ENCODE measurements at places on chromosomes 7 and 10.

DNA sequence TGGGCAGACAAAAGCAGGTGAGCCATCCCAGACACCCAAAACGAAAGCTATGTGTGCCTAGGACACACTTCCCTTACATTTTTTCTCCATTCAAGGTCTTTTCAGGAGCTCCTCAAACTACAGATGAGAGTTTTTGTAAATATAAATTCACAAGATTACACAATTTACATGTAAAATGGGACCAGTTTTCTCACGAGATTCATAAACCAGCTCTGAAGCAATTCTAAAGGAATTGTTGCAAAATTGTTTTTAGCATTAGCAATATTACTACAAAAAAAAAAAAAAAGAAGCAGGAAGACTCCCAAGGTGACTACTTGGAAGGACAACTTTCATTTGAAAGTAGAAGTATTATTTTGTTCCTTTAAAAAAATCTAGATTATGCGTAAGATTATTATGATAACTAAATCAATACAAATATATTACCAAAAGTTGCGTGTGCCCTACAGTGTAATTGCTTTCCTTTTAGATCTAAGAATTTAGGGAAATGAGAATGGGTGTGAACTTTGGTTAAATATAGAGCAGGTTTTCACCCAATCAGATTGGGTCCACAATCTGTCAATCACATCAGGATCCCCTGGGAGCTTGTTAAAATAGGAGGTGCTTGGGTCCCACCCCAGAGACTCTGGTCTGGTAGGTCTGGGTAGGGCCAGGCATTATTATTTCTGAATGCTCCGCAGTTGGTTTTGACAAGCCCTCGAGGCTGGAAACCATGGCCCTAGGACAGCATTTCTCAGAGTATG lies 72.2 kb downstream of the TBXAS1 start:
- H3K36me3 ChIP-seq = no peaks in the 10 kb centered on the region
- no peaks in the 10 kb centered on the region for H3K4me1 ChIP-seq
- H3K4me3 ChIP-seq = no peak overlapping the region
- H3K27ac ChIP-seq = no peak overlapping the region
- DNase-seq = no peak
- H3K27me3 ChIP-seq = peaks cover 15% of the 10 kb centered on the region

- no peak overlapping the region for H3K27ac ChIP-seq
- H3K27me3 ChIP-seq = no peaks in the 10 kb centered on the region
- no peak overlapping the region for H3K4me3 ChIP-seq
Measured at GRCh38 chr7:50939021-50939420, 156.3 kb upstream of the GRB10 start.

DNA sequence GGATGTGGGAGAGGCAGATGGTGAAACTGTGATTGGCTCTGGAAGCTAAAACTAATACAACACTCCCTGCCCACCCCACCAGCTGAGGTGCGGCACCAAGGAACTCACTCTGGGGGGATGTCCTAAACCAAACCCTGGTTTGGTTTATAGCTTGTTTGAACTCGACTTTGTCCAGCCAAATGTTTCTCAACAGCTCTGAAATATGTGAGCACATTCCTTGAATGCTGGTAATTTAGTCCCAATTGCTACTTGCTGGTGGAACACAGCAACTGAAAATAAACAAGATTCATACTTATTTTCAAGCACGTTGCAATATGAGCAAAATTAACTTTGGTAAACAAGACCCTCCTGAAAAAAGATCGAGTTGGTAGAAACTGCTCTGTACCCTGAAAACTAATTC lies 39.7 kb upstream of the CARD11 start:
- no peaks in the 10 kb centered on the region for H3K36me3 ChIP-seq
- H3K27me3 ChIP-seq = peaks cover 12% of the 10 kb centered on the region
- no peak for DNase-seq
- peaks cover 16% of the 10 kb centered on the region for H3K4me1 ChIP-seq
- no peak overlapping the region for H3K27ac ChIP-seq

- H3K27me3 ChIP-seq = no peaks in the 10 kb centered on the region
- no peak overlapping the region for H3K27ac ChIP-seq
- no peaks in the 10 kb centered on the region for H3K4me1 ChIP-seq
- H3K36me3 ChIP-seq = no peaks in the 10 kb centered on the region
- DNase-seq = no peak
Measured at GRCh38 chr7:115054478-115055065, 132.7 kb downstream of the MDFIC start.

DNA sequence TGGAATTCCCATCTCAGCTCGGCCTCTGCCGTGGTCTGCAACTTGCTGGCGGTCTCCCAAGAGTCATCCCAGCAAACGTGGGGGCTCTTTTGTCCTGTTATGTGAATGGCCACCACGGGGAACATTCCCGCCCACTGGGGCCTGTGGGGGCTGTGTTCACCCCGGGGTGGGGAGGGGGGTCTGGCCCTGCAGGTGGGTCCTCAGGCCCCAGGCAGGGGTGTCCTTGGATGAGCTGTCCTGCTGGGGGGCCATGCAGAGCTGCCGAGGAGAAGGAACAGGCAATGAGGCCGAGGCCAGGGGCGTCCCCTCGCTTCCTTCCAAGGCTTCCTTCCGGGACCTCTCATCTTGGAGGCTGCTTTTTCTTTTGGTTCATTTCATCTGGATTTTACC lies 24.4 kb upstream of the PITRM1 start:
- no peak overlapping the region for H3K27ac ChIP-seq
- H3K36me3 ChIP-seq = no peaks in the 10 kb centered on the region
- no peak overlapping the region for H3K4me3 ChIP-seq
- peaks cover 17% of the 10 kb centered on the region for H3K27me3 ChIP-seq

- no peaks in the 10 kb centered on the region for H3K36me3 ChIP-seq
- no peak for DNase-seq
- H3K4me1 ChIP-seq = peaks cover 8% of the 10 kb centered on the region
- H3K4me3 ChIP-seq = no peak overlapping the region
- no peak overlapping the region for H3K27ac ChIP-seq
Measured at GRCh38 chr10:108358912-108359311, 1194.4 kb upstream of the SORCS1 start.

- no peak for DNase-seq
- no peak overlapping the region for H3K4me3 ChIP-seq
- no peaks in the 10 kb centered on the region for H3K36me3 ChIP-seq
- no peak overlapping the region for H3K27ac ChIP-seq
- no peaks in the 10 kb centered on the region for H3K4me1 ChIP-seq
Measured at GRCh38 chr7:156577645-156578577, 62.7 kb upstream of the RNF32 start.

DNA sequence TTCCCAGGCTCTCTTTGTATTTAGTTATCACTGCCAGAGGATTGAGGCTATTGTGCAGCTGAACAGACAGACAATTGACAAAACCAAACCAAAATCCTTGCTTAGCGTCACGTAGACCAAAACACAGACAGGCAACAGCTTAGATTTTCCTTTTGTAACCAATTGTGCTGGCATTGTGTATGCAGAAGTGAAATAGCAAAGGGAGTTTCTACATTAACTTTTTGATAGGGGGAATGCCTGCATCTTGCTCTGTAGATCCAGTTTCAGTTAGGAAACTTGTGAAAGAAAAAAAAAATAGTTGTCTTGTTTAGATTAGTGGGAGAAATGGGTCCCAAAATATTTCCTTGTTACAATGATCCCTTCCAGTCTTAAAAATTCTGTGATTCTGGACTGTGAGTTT lies 333.8 kb downstream of the BBS9 start:
- no peak overlapping the region for H3K4me3 ChIP-seq
- no peaks in the 10 kb centered on the region for H3K36me3 ChIP-seq
- H3K27ac ChIP-seq = no peak overlapping the region
- no peaks in the 10 kb centered on the region for H3K27me3 ChIP-seq

DNA sequence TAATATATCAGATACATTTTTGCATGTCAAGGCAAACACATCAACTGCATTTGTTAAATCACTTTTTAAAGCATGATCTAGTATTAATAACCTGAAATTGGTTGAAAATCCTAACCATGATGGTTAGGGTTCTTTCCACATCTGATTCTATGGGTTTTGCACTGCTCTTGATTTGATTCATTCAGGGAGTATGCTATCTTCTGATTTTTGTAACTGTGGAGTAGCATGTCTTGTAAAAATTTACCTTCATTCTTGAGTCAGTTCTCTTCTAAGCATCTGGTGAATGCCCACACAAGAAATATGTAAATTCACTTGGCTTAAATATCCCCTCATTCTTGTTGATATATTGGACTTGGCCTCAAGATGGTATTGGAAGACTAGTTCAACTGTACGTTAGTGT lies 178.7 kb downstream of the KLF6 start:
- H3K27ac ChIP-seq = no peak overlapping the region
- H3K36me3 ChIP-seq = peaks cover 4% of the 10 kb centered on the region
- no peaks in the 10 kb centered on the region for H3K4me1 ChIP-seq
- H3K27me3 ChIP-seq = peaks cover 3% of the 10 kb centered on the region
- no peak overlapping the region for H3K4me3 ChIP-seq

- no peak for DNase-seq
- no peaks in the 10 kb centered on the region for H3K27me3 ChIP-seq
- H3K4me3 ChIP-seq = no peak overlapping the region
Measured at GRCh38 chr7:24786306-24786705, 29.0 kb upstream of the GSDME start.

GRCh38 chr10:117362313-117362712 lies 12.9 kb downstream of the PDZD8 start:
- H3K27me3 ChIP-seq = no peaks in the 10 kb centered on the region
- peaks cover 48% of the 10 kb centered on the region for H3K4me1 ChIP-seq
- no peak for DNase-seq
- H3K27ac ChIP-seq = no peak overlapping the region
- H3K36me3 ChIP-seq = peaks cover 5% of the 10 kb centered on the region
- no peak overlapping the region for H3K4me3 ChIP-seq

GRCh38 chr10:71225291-71226058 lies 13.1 kb downstream of the UNC5B start:
- DNase-seq = no peak
- no peaks in the 10 kb centered on the region for H3K36me3 ChIP-seq
- H3K4me3 ChIP-seq = no peak overlapping the region
- peaks cover 43% of the 10 kb centered on the region for H3K4me1 ChIP-seq
- H3K27ac ChIP-seq = no peak overlapping the region

GRCh38 chr10:8817299-8817698 lies 762.8 kb downstream of the GATA3 start:
- H3K27me3 ChIP-seq = no peaks in the 10 kb centered on the region
- no peak overlapping the region for H3K4me3 ChIP-seq
- H3K27ac ChIP-seq = no peak overlapping the region
- no peaks in the 10 kb centered on the region for H3K36me3 ChIP-seq

GRCh38 chr10:95394161-95394880 lies 103.5 kb upstream of the PDLIM1 start:
- H3K27me3 ChIP-seq = no peaks in the 10 kb centered on the region
- H3K36me3 ChIP-seq = peaks cover 6% of the 10 kb centered on the region
- no peak for DNase-seq
- no peak overlapping the region for H3K27ac ChIP-seq
- no peak overlapping the region for H3K4me3 ChIP-seq

DNA sequence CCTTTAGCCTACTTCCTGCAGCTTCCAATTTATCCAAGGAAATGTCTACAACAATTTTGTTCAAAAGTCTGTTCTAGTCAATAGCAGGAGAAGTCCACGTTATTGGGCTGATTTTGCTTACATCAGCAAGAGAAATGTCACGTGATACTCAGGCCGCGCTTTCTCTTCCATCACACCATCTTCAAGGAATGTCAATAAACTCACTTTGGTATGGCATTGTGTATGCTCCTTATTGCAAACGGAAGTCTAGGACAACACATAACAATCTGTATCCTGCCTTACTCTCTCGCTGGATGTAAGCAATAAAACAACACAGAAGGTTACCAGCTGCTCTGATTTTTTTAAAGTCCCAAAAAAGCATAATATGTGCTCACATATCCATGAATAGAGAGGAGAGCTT lies 17.1 kb upstream of the STK17A start:
- DNase-seq = no peak
- H3K4me1 ChIP-seq = no peaks in the 10 kb centered on the region
- peaks cover 11% of the 10 kb centered on the region for H3K27me3 ChIP-seq
- H3K27ac ChIP-seq = no peak overlapping the region
- no peaks in the 10 kb centered on the region for H3K36me3 ChIP-seq

DNA sequence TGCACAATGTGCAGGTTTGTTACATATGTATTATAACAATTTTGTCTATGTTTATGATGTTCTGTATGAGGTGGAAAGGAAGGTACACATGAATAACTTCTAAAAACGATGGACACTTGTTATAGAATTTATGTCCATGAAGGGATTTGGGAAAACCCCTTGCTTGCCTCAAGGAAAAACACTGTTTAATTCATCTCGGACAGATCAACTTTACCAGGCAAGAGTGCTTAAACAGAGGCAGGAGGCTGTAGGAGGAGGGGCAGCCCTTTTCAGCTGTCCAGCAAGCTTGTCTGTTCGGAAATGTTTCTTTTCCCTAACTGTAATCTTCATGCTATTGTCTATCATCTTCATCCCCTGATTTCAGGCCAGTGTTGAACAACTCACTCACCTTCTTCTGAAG lies 200.9 kb downstream of the CDC14C start:
- H3K27ac ChIP-seq = no peak overlapping the region
- no peaks in the 10 kb centered on the region for H3K36me3 ChIP-seq
- no peak for DNase-seq

DNA sequence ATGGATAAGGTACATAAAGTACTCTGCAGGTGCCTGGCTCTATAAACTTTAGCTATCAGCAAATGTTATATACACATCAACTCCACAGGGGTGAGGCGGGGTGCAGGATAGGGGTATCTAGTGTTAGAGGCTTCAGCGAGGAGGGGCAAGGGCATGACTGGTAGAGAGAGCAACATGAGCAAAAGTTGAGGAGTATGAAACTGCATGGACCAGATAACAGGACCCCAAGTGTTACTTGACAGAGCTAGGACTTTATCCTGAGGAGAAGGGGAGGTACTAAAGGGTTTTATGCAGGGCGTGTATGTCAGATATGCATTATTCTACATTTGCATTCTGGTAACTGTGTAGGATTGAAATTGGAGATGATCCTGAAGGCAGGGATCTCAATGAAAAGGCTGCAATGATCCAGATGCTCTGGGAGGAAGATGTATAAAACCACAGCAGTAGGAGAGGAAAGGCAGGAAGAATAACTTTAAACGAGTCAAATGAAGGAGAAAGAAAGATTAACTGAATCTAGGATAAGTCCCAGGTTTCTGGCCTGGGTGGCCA lies 109.8 kb upstream of the FAM133B start:
- DNase-seq = no peak
- peaks cover 15% of the 10 kb centered on the region for H3K36me3 ChIP-seq
- no peak overlapping the region for H3K27ac ChIP-seq
- peaks cover 52% of the 10 kb centered on the region for H3K4me1 ChIP-seq
- H3K4me3 ChIP-seq = no peak overlapping the region

Measured in type B pancreatic cell (in vitro differentiated cells).